ENCODE measurements at places on chromosomes 2 and 18. TPM values are rescaled to one million over a fixed set of nuclear protein-coding genes. Genes with fewer than 3 reads are reported as not detected.

SERPINB5 gene
- not detected for total RNA-seq

DNA sequence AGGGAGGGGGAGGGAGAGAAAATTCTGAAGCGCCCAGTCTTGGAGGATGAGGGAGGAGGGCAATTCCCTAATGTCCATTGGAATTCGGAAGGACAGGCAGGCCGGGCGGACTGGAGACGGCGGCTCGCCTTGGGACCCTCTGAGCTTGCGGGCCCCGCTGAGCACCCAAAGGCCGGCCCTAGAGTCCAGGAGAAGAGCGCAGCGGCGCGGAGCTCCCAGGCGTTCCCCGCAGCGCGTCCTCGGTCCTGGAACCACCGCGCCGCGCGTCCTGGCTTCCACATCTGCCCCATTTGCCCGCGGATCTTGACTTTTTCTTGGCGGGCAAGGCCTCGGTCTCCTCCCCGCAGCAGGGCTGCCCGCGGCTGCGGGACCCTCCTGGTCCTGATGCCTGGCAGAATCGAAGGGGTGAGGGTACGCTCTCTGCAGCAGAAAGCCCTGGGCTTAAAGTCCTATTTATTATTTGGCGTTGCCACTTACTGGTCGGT is 675 bp upstream of the MLPH start:
- no peak overlapping the region for H3K27ac ChIP-seq
- no peaks in the 10 kb centered on the region for H3K27me3 ChIP-seq
- DNase-seq = no peak
- H3K36me3 ChIP-seq = peaks cover 29% of the 10 kb centered on the region
- peak overlapping the region; percentile 88 for H3K4me3 ChIP-seq
- peaks cover 70% of the 10 kb centered on the region for H3K4me1 ChIP-seq

DNA sequence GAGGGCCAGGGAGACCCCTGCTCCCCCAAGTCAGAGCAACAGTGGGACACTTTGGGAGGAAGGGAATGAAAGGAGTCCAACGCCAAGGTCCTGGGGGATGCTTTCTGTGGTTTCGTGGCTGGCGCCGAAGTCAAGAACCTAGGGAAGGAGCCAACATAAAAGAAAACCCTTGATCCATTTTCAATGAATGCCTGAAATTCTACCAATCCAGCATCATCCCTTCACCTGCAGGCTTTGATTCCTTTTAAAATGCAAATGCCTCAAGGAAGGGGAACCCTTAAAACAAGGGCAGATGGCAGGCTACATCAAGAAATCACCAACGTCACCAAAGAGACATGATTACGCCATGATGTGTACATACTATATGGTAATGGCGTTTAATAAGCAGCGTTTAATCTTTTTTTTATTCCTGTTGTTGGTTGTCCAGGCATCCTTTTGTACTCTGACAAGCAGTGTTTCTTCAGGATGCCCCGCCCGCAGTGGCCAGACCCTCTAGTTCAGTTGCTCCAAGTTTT is 123.3 kb upstream of the SLC1A4 start:
- H3K36me3 ChIP-seq = no peaks in the 10 kb centered on the region
- H3K4me3 ChIP-seq = peak overlapping the region; percentile 82
- peak overlapping the region; percentile 74 for H3K27ac ChIP-seq
- no peak for DNase-seq

DNA sequence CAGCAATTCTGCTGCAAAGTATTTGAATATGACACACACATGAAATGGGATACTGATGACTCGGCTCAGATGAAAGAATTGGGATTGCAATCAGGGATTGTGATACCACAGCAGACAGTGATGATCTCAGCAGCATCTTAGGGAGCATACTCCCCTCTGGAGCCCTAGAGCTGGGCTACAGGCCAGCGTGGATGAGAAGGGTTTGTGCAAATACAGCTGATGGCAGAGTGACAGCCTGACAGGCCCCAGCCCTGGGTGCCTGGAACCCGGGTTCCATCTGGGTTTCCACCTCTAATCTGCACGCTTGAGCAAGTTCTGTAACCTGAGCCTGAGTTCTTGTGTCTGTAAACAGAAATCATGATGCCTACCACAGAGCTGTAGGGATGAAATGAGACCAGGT is 418.0 kb downstream of the LRATD1 start:
- H3K27ac ChIP-seq = no peak overlapping the region
- H3K4me1 ChIP-seq = no peaks in the 10 kb centered on the region
- no peak overlapping the region for H3K4me3 ChIP-seq
- H3K36me3 ChIP-seq = no peaks in the 10 kb centered on the region
